H9 (cell line): ENCODE measurements at places on chromosomes 7 and 10.

GRCh38 chr10:47336387-47337134, 11.6 kb upstream of the RBP3 start:
- DNase-seq: no peak

GRCh38 chr10:63206576-63206975, 73.4 kb downstream of the NRBF2 start:
- no peak for DNase-seq

DNA sequence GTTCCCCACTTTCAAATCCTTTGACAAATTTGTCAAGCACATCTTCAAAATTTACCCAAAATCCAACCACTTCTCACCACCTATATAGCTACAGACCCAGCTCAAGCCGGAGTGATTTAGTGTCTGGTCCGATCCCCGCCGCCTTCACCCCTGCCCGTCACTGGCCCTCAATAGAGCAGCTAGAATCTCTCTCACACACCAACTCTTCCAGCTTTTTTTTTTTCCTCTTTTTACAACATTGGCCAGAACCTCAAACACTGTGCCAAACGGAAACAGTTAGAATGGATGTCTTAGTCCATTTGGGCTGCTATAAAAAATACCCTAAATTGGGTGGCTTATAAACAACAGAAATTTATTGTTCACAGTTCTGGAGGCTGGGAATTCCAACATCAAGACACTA, 41.1 kb upstream of the TMEM72 start:
- DNase-seq: no peak

DNA sequence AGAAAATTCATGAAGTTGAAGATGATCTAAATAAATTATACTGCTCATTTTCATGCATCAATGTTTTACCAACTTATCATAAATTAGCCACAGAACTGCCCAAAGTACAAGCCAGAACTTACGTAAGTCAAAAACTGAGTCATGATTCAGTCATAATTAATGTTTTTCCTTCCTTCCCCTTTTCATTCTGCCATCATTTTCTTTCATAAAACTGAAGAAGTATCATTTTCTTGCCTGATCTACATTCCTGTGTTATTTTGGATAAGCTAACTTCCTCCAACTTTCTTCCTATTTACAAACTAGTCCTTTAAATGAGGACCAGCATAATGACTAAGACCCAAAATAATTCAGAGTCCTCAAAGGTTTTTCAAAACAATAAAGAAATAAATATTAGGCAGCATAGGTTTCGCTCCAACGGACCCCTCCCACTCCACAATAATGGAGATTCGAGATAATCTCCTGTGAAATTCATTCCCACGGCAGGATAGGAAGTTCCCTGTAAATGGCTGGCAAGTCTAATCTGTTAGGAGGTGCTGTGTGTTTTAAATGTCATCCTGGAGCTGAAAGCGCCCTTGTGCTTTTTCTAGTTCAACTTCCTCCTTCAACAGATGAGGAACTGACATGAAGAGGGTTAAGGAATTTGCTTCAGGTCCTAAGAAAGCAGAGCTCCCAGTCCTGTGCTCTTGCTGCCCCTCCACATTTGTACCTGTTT, 218.9 kb downstream of the DOCK4 start:
- no peak for DNase-seq

DNA sequence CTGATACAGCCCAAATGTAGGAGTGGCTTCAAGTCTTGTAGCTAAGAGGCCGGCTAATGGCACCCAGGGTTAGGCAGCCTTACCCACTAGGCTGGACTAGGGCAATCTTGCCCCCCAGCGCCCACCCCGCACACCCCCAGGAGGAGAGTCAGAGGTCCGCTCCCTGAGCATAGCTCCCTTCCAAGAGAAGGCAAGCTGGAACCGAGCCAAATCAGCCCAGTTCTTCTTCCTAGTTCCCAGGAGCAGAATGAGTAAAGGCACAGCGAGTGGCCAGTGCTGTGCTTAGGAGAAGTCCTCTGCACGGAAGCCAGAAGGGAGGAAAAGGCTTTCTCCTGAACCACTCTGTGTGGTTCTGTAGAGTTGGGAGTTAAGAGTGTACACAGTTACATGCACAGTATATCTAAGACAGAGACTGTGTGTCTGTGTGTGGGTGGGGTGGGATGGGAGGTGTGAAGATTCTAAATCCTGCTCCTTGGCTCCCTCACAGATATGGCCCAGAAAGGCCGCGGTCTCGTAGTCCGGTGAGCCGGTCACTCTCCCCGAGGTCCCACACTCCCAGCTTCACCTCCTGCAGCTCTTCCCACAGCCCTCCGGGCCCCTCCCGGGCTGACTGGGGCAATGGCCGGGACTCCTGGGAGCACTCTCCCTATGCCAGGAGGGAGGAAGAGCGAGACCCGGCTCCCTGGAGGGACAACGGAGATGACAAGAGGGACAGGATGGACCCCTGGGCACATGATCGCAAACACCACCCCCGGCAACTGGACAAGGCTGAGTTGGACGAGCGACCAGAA, 59.7 kb upstream of the PDCD4 start:
- no peak for DNase-seq
